Stimulated activated CD8-positive, alpha-beta memory T cell treated with anti-CD3 and anti-CD28 coated beads, Interleukin-15, amount 100 ng/mL, for 4 hours (primary cell): ENCODE measurements at places on chromosomes 2 and 18.
A peak's percentile ranks its signal among the peaks of the same experiment; 100 is the strongest.

DNA sequence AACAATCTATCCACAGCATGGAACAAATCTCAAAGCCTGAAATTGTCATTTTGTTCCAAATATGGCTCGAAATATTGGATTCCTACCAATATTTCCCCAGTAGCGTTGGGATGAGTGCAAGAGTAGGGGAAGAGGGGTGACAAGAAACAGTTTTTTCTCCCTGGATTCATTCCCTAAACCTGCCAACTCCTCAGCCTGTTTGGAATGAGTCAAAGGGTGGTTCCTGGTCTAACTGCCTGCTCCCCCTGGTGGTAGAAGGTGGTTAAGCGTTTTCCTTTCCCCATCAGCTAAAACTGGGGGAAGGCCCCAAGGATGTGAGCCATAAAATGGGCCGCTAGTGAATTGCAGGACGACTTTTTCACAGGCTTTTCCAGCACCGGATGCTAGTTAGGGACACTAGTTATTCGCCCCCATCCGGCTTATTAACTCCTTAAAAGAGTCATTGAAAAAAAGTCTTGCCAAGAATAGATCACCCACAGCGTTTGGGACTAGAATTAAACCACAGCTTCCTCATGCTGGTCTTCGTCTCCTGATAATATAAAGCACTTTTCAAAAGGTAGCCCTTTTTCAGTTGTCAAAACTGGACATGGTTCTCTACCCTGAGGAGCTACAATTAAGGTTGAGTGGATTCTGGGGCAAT is 72.5 kb downstream of the DHRS9 start:
- DNase-seq = peak; percentile 29

DNA sequence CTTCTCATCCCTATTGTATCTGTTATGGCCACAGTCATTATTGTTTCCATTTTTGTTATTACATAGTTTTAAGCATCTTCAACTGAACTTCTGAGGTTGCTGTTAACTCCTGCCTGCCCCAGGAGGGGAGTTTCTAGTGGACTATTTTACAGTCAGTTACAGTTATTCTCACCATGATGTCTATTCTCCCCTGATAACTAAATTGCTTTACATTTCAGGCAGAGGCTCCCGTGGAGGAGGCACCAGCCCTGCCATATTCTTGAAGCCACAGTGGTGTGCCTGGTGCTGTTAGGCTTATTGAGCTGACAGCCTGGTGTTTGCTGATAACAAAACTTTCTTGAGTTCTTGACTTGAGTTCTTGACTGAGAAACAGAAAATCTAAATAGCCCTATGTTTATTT is 256.4 kb downstream of the TFCP2L1 start:
- no peak for DNase-seq

- no peak for DNase-seq
These were observed 45.2 kb upstream of the CTIF start for GRCh38 chr18:48493434-48494230.

GRCh38 chr18:10530852-10531251 is 5.0 kb downstream of the NAPG start:
- no peak for DNase-seq

- no peak for DNase-seq
These were observed at the start of gene ACOXL for GRCh38 chr2:110732422-110733413. ACOXL (plus strand) TSS chr2:110732573; CDS start chr2:110768390, 35,817 bp downstream.

GRCh38 chr2:137992039-137992646 is 27.9 kb downstream of the HNMT start:
- no peak for DNase-seq

GRCh38 chr2:237932731-237933131 is 34.1 kb upstream of the UBE2F start:
- no peak for DNase-seq

GRCh38 chr2:8965216-8965969 is 38.1 kb downstream of the MBOAT2 start:
- no peak for DNase-seq

DNA sequence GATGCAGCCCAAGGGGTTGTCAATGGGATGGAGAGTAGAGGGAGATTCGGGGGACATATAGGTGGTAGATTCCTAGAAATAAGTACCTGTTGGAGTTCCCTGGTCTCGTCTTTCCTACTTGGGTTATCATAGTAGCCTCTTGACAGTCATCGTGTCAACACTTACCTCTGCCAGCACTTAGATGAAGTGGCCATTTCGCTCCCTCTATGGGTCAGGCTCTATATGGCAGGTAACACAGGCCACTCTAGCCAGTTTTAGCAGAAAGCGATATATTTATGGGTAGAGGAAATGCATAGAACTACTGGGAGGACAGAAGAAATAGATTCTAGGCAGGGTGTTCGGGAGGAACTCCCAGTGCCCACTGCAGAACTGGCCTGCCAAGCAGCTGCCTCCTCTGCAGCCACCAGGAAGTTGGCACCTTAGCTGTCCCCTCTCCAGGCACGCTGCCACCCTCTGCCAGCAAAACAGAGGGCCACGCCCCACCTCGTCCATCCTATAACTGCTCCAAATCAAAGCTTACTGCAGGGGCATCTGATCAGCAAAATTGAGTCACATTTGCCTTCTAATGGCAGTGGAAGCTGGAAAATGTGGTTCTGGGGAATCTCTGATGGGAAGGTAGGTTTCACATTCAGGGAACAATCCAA is 181.3 kb downstream of the INSIG2 start:
- DNase-seq = no peak

DNA sequence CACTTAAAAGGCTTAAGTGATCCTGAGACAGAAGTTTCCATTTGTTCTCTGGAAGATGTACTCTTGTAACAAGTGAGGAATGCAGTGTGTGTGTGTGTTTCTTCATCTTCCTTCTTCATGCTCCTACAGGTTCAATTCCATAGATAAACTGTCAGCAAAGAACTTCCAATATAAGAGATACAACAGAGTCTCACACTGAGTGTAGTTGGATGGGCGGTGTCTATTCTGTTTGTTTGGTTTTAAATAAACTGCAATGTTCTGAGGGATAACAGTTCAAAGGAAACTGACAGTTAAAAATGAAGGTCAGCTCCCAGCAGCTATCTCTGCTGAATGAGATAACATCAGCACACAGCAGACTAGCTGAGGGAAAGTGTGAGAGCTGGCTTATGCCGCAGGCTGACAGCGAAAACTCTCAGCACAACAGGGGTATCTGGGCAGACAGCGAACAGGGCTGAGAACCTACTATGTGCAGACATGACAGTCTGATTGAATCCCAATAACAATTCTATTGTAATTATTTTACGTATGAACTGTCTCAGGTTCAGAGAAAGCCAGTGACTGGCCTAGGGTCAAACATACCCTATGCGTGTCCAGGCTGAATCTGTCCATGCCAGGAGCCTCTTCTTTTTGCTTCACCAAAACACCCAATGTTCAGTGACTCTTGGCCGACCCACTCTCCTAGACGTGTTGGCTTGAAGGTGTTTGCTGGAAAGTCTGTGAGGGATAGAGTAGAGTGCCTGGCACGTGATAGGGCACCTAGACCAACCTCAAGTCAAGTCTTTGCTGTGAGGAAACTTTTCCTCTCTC is 201.9 kb upstream of the TRIB2 start:
- DNase-seq = no peak

- no peak for DNase-seq
These were observed 72.1 kb downstream of the NRP2 start for GRCh38 chr2:205754285-205754923.

GRCh38 chr2:224722770-224723169 is 6.6 kb upstream of the CCDC195 start:
- no peak for DNase-seq

DNA sequence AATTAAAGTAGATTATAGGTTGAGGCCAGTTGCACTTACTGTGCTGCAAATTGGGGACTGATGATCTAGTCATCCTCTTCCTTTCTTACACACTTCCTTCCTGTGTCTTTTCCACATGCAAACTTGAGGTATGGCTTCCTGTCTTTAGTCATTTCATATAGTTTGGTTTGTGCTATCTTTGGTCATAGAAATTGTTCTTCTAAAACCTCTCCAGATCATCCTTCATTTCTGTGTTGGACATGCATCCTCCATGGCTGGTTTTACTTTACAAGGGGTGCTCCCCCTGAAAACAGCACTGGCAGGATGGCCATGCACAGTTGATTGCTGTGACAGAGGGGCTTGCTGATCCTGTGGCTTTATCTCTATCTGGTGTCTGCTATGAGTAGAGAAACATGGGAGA is 36.5 kb downstream of the MGAT5 start:
- no peak for DNase-seq

DNA sequence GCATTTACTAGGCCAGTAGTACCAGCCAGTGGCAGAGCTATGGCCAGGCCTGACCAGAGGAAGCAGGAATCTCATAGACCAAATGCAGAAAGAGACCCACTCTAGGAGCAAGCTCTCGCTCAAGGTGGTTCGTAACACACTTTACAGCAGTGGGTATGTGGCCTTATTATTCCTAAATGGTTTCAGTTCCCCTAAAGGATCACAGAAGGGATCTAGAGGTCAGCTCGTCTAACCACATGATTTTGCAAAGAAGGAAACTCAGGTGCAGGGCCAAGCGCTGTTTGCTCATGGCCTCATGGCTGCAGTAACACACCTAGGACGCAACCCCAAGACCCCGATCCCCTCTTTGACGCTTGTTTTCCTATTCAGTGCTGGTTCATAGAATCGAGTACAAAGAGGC is 65.5 kb upstream of the ATG16L1 start:
- no peak for DNase-seq

GRCh38 chr2:9796056-9797010 is 46.9 kb upstream of the TAF1B start:
- DNase-seq = no peak
